Fibroblast of lung (primary cell): ENCODE measurements at places on chromosomes 6 and 20. TPM values are rescaled to one million over a fixed set of nuclear protein-coding genes. Genes with fewer than 3 reads are reported as not detected.

DNA sequence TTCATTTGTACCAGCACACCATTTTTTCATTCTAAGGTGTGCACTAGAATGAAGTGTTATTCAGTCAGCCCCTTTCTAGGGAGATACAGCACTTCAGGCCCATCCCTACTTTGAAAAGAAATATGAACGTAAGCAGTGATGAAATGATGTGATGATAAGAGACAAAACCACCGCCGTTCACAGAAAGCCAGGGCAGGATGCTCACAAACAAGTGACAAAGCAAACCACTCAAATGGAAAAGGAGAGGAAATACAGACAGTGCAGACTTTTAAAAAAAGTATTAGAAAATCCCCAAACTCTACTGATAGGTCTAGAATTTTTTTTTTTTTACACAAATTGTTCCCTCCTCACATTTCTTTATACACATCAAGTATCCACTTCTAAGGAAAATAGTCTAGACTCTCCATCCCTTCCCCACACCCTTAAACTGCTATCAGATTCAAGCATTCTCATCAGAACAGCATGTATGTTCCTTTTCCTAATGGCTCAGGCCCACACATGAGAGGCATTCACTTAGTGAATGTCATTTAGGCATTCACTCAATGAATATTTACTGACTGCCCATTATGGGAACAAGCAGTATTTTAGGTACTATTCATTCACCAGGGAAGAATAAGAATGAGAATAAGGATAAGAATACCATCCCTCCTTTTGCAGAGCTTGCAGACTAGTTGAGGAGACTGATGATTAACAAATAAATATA lies 243.5 kb downstream of the GMPR start:
- DNase-seq: no peak

FAXC gene
- 0.17 and 0.51 TPM in 2 replicates for total RNA-seq

LAMA4 gene
- 494 and 636 TPM in 2 replicates for total RNA-seq

DNA sequence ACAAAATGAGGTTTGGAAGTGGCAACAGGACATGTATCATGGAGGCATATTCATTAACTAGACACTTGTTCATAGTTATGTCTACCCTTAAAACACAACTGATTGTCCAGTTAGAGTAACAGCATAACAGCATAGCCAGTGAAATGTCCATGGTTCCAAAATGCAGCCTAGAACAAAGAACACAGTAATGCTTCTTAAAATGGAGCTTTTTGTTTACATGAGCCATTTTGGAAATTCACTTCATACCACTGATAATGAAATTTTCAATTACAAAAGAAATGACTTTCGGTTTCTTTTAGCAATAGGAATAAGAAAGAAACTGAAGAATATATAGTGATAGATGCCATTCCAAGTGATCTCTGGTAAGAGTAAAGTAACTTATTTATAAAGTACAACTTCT lies 111.1 kb upstream of the DST start:
- no peak for DNase-seq

- no peak for DNase-seq
Observed at GRCh38 chr6:106525882-106526275, 103.4 kb downstream of the RTN4IP1 start.

DNA sequence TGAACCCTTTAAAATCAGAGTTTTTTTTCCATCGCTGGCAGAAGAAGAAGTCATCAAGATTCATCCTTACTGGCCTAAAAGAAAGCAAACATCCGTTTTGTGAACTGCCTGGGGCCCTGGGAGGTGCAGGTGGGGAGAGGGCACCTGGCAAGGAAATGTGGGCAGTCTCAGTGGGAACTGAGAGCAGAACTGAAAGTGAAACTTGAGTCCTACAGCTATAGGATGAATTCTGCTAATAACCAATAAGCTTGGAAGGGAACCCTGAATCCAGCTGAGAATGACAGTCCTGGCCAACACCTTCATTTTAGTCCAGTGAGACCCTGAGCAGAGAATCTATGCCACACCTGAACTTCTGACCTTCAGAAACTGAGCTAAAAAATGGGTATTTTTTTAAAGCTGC lies 130.1 kb upstream of the ASCC3 start:
- DNase-seq: no peak

- DNase-seq: no peak
Observed at GRCh38 chr20:15332711-15333160, 995.3 kb upstream of the FLRT3 start.

GRCh38 chr6:26233649-26234420 lies 131.2 kb upstream of the BTN3A2 start:
- DNase-seq: peak; percentile 70

- peak; percentile 67 for DNase-seq
Observed at GRCh38 chr6:139290787-139291311, 949 bp downstream of the TXLNB start.

PSORS1C1 gene
- 0.66 and 1.8 TPM in 2 replicates for total RNA-seq

GRCh38 chr6:147974376-147974775 lies 368.3 kb upstream of the SASH1 start:
- DNase-seq: peak; percentile 83
